HS-27A (cell line): ENCODE measurements at places on chromosomes 3 and 15.
A peak's percentile ranks its signal among the peaks of the same experiment; 100 is the strongest.

GRCh38 chr3:73652896-73653295 is 28.2 kb upstream of the PDZRN3 start:
- DNase-seq: no peak

GRCh38 chr3:152328841-152329240 is 60.1 kb downstream of the MBNL1 start:
- peak; percentile 51 for DNase-seq

DNA sequence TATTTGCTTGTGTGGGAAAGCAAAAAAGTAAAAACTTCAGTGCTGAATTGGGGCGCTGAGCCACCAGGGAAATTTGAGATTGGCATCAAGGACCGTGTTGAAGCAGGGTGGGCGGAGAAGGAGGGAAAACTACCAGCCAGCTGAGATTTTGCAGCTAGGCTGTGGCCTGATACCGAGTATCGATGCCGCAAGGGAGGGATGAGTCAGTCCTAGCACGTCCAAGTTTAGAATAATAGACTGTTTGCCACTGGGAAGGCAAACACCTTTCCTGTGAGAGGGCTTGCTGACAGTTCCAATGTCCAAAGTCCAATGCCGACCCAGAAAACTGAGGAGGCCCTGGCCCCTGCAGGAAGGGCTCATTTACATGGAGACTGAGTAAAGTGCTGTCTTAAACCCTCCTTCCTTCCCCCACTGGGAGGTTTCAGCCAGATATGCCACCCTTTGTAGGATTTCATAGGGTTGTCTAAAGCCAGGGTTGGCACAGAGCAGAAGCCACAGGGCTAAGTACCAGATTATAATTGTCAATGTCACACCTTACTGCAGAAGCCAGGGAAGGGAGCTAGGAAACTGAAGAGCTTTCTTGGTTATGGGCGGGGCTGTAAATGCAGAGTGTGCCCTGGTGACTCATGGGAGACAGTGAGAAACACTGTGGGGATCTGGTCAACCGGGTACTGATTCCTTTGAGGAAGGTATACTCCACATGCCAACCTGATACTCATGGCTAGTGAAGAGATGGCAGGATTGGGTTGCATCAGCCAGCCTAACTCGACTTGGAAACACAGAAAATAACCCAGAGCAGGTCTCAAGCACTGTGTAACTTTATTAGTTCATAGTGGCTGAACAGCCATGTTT is 28.4 kb upstream of the PIK3CB start:
- DNase-seq: peak; percentile 40

GRCh38 chr15:76006136-76006778 is 6.0 kb downstream of the NRG4 start:
- DNase-seq: no peak

DNA sequence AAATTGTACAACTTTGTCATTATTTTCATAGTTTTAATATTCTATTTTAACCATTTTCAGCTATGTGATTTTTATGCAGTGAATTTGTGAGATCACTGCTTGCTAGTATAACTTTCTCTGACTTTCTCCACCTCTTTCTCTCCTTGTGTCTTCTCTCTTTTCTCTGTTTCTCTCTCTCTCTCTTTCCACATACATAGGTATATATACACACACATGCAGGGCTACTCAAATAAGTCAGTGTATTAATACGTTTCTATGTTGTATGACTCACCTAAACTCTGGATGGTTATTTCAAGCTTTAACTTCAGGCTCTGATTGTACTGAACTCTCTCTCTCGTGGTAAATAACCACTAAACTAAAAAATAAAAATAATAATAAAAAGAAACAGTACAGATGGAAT is 1389.3 kb upstream of the ALCAM start:
- DNase-seq: no peak

DNA sequence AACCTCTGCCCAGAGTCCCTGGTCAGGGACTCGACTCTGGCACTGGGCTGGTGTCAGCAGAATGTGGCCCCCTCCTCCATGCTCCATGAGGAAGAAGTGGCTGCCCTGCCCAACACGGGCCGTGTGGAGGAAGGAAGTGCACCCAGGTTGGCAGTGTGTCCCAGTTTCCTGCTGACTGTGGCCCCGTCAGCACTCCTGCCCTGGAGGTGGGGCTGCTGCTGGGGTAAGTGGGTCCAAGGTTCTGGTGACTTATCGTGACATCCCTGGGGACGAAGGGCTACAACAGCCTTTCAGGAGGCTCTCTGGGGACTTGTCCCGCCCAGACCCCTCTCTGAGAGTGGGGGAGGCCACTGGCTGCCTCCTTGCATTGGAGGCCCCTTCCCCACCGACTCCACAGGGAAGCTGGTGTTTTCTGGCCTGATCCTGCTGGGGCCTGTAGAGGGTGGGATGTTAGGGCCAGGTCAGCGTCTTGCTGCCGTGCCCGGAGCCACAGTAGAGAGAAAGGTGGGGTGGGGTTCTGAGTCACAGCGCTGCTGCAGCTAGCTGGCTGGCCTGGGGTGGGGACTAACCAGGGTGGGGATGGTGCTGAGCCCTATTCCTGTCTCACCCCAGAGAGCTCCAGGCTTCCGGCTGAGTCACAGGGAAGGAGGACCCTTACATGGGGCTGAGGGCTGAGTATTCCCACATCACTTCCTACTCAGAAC is 10.5 kb downstream of the SEMA4B start:
- no peak for DNase-seq

- DNase-seq: no peak
Measured at GRCh38 chr15:59699810-59700431, 10.8 kb upstream of the BNIP2 start.

DNA sequence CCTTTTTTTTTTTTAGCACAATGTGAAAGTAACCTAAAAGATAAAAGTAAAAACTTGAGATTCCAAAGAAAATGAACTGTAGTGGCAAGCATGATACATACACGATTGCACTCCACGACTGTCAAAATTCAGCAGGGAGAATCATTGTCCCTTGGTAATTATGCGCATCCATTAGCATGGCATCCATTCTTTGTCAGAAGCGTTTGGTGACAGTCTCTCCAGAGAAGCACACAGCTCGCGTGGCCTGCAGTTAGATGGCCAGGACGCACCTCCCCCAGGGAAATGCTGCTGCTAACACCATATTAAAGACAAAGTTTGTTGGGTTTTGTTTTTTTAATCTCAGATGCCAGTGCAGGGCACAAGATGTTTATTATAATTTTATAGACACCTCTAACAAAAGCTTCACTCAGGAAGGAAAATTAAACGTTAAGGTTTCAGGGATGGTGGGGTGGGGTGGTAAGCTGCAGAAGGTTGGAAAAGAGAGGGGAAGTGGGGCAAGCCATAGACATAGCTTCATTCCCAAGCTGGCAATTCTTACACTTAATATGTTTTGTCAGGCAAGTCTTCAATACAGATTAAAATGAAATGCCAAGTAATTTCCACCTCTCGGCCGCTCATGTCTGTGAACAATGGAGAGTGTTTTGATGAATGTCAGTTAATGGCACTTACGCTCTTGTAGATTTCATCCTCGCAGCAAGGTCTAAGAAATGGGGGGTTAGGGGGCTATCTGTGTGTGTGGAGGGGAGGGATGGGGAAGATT is 142.8 kb upstream of the TOPAZ1 start:
- DNase-seq: no peak

DNA sequence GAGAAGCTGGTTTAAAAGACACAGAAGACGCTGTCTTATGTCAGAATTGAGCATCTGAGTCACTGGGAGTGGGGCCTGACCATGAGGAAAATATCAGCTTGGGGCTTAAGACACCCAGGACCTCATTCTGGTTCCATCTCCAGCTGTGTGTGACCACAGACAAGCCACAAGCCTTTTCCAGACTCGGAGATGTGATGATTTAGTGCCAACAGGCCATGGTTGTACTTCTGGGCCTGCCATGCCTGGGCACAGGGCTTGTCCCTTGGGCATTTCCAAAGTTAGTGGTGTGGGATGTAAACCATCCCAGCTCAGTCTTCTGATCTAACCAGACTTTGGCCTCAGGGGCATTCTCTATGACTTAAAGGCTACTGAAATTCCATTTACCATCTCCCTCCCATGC is 269.8 kb downstream of the RYR3 start:
- DNase-seq: no peak

DNA sequence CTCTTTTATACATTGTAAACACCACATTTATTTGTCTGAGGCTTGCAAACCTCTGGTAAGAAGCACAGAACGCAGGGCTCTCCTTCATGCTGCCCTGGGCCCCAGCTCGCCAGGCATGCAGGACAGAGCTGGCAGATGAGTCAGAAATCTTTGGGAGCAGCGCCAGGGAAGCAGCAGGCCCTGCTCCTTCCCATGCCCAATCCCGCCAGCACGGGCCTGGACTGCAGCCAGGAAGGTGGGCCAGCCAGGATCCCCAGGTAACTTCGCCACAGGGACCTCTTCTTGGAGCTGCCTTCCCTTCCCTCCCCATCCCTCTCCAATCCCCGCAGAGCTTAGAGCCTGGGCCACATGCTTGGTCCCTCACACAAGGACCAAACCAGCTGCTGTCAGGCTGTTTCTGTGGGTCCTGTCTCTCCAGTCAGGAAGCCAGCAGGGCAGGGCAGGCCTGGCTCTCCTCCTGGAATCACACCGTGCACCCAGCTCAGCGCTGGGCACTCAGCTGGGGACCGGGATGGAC is 8.8 kb downstream of the STOML1 start:
- DNase-seq: peak; percentile 94

DNA sequence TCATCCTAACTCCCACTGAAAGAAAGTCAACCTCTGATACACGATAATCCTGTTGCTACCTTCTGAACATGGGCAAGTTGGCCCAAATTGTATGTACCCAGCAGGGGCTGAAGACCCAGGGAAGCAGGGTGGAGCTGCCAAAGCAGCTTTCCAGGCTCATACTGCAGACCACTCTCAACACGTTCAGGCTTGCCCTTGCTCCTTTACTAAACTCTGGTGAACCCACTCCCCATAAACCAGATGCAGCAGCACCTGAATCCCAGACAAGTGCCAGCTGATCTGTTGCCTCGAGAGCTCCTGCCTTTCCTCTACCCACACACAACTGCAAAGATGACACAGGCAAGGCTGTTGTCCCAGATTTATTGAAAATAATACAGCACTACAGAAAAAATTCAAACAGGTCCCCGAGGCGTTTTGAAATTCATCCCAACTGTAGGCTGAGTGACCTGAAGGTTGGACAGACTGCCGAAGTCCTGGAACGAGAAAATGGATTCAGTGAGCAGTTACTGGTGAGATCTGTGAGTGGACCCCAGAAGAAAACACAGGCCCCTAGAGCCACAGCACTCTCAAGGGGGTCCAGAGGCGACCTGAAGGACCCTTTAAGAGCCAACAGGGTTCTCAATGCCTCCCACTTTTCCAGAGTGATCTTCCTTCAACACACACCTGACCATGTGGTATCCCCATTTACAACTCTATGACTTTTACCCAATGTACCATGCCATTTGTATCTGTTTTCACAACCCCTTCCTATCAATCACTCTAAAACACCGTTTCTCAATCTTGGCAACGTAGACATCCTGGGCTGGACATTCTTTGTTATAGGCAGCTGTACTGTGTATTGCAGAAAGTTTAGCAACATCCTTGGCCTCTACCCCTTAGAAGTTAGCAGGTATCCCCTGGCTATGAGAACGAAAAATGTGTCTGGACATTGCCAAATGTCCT is 3.6 kb downstream of the RPS17 start:
- no peak for DNase-seq

DNA sequence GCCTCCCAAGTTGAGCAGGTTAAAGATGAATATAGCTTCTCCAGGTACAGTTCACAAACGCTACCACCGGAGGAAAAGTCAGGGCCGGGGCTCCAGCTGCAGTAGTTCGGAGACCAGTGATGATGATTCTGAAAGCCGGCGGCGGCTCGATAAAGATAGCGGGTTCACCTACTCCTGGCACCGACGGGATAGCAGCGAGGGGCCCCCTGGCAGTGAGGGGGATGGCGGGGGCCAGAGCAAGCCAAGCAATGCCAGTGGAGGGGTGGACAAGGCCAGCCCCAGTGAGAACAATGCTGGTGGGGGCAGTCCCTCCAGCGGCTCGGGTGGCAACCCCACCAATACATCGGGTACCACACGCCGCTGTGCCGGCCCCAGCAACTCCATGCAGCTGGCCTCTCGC is 61.4 kb downstream of the SNRK start:
- DNase-seq: no peak

DNA sequence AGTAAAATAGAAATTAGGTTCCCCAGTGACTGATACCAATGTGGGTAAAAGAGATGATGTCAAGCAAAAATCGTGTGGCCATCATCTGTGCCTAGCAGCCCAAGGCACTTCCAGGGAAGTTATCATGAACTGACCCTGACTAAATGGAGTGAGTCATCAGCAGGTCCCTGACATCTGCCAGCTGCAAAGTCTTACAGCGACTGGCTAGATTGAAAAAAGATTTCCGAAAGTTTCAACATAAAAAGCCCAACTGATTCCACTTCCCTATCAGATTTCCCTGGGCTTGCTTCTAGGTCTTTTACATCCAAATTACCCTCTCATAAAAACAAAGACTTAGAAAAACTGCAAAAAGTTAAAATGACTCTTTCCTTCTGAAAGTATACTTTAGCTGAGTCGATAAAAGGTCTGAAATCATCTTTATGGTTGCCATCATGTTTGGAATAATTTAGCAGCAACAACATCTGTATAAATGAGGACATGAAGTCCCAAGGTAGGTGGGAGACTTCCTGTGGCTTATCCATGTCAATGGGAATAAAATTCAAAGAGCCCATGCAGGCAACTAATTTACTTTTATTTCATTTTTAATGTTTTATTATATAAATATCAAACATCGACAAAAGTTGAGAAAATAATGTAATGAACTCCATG is 342.8 kb downstream of the ERC2 start:
- DNase-seq: peak; percentile 52

- no peak for DNase-seq
Measured at GRCh38 chr3:127375151-127375930, 87.5 kb upstream of the PRR20G start.

GRCh38 chr3:23950293-23950692 is 5.2 kb downstream of the NR1D2 start:
- DNase-seq: no peak

DNA sequence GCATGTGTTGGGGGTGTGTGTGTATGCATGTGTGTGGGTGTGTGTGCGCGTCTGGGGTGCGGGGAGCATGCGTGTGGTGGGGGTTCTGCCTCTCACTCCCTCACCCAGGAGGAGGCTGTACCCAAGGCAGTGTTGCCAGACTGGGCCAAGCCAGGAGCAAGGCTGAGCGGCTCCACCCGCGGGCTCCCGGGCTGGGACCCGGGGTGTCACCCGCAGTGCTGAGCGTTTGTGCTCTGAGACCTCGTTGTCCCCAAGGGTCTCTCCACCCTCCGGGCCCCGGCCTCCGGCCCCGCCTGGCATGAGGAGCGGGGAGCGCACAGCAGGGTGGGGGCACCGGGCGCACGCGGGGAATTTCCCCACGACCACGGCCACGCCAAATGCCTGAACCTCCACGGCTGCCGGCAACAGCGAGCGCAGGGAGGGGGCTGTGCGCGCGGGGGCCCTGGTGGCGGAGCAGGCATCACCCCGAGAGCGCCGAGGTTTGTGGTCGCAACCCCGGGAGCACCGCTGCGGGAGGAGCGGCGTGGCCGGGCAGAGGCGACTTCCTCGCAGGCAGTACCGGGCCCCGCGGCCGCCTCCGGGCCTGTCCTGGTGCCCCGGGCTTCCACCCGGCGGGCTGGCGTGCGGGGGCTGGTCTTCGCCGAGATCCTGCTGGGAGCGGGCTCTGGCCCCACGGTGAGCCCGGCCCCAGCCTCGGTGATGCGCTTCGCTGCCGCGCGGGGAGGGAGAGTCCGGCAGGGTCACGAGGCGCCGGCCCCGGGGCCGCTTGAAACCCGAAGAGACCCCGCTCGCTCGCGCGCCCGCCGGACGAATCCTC is 7.4 kb upstream of the OCA2 start:
- DNase-seq: no peak

- DNase-seq: no peak
Measured at GRCh38 chr3:66723231-66723630, 222.4 kb upstream of the LRIG1 start.
